ENCODE measurements at places on chromosomes 16 and 17.
A peak's percentile ranks its signal among the peaks of the same experiment; 100 is the strongest.

- no peak for DNase-seq
These were observed at the start of gene ALOXE3 for GRCh38 chr17:8117980-8118768. Gene ALOXE3, minus strand, starts transcription at chr17:8118514. Its CDS starts 524 bp downstream, at chr17:8117990.

DNA sequence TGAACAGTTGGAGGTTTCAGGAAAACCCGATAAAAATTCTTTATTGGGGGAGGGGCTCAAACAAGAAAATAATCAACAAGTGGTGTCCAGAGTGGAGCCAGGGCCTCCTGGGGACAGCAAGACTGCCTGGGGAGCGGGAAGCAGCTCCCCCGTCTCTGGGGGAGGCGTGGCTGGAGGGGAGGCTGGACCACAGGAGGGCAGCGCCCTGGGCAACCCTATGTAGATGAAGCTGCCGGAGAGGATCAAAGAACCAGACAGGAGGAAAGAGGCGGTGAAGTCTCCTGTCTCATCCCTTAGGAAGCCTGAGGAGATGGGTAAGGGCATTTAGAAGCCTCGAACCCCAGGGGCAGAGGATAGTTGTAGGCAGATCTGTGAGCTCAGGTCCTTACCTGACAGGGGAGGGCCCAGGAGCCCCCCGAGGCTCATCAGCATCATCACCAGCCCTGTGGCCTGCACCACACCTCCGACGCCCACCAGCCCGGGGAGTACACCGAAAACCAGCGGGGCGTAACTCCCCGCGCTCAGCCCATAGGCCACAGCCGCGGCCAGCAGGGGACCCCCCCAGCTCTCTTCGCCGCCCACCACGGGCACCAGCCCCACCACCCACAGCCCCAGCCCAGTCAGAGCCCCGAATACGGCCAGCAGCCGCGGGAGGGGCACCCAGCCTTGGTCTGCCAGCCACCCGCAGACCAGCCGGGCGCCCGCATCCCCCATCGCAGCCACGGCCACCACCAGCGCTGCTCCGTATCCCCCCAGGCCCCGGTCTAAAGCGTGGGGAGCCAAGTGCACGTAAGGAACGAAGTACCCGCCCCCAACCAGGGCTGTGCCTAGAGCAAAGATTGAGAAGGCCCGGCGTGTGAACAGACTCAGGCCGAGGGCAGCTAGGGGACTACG, 2.0 kb downstream of the SLC16A11 start:
- no peak for DNase-seq

- DNase-seq: no peak
These were observed 15.3 kb upstream of the GAA start for GRCh38 chr17:80086081-80086480.

DNA sequence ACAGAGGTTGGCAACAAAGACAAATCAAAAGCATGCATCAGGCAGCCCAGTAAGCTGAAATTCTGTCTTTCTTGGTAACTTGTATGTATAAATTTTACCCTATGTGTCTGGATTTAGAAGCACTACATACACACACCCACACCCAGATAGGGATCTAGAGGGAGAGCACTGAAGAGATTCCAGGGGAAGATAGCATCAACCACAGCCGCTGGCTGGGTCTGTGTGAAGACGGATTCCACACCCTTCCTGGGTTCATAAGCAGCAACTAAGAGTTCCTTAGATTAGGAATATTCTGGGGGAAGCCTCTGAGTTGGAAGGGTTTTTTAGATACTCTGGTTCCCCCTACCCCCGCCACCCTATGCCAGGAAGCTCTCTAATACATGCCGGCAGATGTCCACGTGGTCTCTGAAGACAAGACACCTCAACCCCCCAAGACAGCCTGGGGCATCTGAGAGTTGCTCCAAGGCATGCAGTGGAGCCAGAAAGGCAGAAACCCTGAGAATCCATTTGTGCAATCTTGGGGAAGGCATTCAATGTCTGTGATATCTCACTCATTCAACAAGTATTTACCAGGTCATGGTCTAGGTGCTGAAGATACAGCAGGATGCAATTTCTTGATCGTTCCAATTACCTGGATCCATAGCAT, 86.4 kb downstream of the NOG start:
- DNase-seq: no peak

DNA sequence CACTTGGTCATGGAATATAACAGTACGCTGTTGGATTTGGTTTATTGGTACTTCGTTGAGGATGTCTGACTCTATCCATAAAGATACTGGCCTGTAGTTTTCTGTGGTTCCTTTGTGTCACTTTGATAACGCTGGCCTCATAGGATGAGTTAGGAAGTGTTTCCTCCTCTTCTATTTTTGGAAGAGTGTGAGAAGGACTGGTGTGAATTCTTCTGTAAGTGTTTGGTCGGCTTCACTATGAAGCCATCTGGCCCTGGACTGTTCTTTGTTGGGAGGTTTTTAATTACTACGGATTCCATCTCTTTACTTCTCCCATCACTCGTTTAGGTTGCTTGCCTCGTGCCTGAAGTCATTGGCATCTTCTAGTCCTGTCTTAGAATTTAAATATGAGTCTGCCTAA, 117.3 kb downstream of the OR1D5 start:
- DNase-seq: no peak

DNA sequence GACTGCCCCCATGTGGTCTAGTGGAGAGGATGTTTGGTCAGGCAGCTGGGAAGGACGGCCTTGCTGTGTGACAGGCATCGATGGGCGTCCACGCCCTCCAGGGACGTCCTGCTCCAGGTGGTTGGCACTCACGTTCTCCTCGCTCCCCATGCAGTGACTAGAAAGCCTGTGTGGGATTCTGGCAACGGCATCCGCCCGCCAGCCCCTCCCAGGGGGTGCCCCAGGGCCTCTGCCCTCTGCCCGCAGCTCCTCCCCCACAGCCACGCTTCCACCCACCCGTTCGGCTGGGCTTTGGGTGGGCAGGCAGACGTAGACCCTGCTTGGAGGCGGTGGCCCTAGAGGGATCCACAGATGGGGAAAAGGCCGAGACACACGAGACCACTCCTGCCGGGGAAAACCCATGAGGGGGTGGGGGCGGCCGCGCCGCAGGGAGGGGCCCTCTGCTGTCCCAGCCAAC, 4.7 kb upstream of the IL17C start:
- DNase-seq: peak; percentile 20

DNA sequence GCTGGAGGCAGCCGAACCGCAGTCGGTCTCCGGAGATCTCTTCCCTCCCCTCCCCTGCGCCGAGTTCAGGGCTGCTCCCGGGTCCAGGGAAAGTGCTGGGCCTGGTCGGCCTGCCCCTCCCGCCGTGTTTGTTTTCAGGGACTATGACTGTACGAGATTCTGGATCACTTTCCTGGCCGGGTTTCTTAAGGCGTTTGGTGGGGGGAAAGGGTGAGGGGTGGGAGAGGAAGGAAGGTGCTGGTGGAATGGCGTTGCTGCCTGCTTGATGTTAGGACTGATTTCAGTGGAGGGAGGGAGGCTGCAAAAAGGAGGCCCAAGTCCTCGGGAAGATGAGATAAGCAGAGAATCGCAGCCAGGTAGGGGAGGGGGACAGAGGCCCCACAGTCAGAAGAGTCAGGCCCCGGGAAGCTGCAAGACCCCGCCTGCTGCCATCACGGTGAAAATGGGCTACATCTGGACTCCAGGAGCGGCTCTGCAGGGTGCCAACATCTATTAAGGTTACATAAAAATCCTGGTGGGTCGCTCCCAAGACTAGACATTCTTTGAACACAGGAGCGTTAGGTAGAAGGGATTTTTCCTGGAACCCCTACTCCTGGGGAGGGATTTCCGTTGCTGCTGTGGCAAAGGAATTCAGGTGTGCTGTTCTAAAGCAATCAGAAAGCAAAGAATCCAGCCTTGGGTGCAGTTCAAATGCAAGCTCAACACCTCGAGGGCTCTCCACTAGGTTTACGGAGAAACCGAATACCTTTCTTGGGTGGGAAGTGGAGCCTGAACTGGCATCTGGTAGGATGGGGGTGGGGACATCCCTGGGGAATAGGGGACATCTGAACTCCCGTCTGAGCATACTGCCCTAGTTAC, 1.2 kb downstream of the ARHGAP44 start:
- DNase-seq: no peak

- no peak for DNase-seq
These were observed 89.7 kb downstream of the MAF start for GRCh38 chr16:79510879-79511278.

DNA sequence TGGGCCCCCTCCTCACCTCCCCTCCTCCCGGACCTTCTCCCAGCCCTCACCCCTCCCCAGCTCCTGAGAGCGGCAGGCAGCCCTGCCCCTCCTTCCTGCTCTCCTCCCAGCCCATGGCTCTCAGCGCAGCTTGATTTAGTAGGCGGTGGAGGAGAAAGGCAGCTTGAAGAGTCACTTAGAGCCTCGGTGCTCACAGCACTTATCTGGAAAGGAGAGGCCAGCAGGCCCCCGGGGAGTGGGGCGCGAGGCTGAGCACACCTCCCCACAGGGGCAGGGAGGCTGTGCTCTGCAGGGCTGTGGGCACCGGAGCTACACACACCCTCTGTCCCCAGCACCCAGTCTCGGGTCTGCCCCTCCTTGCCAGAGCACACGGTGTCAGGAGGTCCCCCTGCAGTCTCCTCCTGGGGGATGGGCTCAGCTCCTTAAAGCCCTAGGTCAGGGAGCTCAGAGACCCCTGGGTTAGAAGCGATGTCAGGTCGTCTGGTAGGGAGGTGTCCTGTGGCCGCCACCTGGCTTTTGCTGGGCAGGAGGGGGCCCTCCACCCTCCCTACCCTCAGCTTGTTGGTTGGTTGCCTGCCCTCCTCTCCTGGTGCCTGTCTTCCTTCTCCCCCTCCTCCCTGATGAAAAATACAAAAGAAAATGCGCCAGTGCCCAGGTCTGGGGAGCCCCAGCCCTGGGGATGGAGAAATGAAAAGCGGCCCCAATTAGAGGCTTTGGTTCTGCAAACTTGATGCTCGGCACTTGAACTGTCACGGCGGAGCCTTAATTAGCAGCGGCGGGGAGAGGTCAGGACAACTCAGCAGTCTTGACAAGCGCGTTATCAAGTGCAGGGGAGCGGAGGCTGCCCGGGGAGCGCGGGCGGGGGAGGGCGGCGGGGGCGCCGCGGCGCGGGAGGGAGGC, 151.1 kb upstream of the GSE1 start:
- no peak for DNase-seq

- no peak for DNase-seq
These were observed 41.9 kb downstream of the FTO start for GRCh38 chr16:53745753-53746266.

- no peak for DNase-seq
These were observed 3.8 kb downstream of the UBE2O start for GRCh38 chr17:76449126-76449525.

DNA sequence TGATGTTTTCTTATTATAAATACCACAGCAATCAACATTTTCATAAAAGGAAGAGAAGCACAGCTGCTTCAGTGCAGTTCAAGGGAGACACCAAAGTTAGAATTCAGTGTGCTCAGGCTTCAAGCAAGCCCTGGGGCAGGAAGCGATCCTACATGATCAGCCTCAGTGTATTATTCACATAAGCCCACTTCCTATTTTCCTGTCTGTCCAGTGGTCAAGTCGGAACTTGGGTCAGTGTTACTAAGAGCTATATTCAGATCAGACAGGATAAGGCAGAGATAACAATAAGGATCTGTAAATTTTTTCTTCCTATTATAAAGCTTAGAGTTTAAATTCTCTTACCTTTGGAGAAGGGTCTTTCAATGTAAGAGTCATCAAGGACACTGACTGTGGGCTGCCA, 12.9 kb downstream of the HEATR6 start:
- DNase-seq: no peak

DNA sequence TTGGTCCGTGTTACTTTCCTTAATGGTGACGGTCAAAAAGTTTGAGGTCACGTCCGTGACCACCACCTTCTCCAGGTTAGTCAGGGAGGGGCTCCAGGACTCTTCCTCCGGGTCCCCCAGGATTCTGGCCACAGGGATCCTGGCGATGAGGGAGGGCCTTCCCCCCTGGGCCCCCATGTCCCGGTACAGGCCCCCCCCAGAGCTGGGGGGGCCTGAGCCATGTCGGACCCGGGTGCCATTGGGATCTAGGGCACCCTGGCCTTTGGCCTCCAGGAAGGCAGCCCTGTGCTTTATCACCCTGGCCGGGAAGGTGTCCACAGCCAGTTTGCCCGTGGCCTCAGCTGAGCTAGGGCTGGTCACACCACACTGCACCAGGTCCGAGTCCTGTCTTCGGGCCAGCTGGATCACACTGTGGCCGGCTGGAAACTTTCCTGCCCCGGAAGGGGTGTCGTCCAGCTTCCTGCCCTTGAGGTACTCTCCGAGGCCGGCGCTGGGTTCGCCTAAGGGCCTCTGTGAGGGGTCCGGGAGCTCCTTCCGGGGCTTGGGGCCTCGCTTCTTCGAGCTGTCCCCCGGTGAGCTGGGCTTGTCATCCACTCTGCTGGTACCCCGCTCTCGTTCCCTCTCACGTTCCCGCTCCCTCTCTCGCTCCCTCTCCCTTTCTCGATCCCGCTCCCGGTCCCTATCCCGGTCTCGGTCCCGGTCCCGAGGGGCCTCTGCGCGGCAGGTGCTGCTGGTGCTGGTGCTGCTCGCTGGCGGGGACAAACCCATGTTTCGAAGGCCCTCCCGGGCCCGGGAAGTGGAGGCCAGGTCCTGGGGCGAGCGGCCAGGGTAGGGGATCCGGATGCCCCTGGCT, 2.0 kb downstream of the CBX8 start:
- DNase-seq: no peak

- no peak for DNase-seq
These were observed 2.7 kb downstream of the MAFG start for GRCh38 chr17:81924557-81925532.

GRCh38 chr16:30669026-30669902, 11.0 kb downstream of the FBRS start:
- DNase-seq: no peak

- no peak for DNase-seq
These were observed 1.7 kb downstream of the CMTM3 start for GRCh38 chr16:66605979-66606751.

GRCh38 chr17:59702304-59702703, 4.9 kb downstream of the PTRH2 start:
- no peak for DNase-seq

DNA sequence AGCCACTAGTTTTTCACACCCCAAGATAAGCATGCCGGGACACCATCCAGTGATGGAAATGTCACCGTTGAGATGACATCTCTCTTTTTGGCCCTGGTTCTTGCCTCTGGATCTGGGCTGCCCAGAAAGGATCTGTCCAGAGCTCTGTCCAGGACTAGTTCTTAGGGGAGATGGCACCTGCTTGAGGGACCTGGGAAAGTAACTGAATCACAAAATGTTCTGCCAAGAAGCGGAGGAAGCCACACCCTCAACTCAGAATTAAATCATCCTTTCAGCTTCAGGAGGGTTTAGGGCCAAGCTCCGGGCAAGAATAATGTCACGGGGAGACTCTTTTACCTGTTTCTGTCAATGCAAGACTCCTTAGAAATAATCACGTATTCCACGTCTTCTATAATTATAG, 248.6 kb downstream of the MAF start:
- no peak for DNase-seq

GRCh38 chr16:4263504-4264436, 9.1 kb downstream of the TFAP4 start:
- DNase-seq: no peak

GRCh38 chr17:54882950-54883349, 17.7 kb upstream of the TOM1L1 start:
- no peak for DNase-seq

- DNase-seq: peak; percentile 28
These were observed 56.7 kb upstream of the C17orf78 start for GRCh38 chr17:37318931-37319594.

- DNase-seq: no peak
These were observed 20.0 kb upstream of the RNF135 start for GRCh38 chr17:30950669-30951399.

GRCh38 chr16:88516601-88517061, 53.6 kb upstream of the ZC3H18 start:
- no peak for DNase-seq

GRCh38 chr16:71464231-71464630, 2.2 kb upstream of the ZNF23 start:
- no peak for DNase-seq
